Tongue (tissue), 3 donors: ENCODE measurements at places on chromosomes 5 and 9.

GRCh38 chr5:150108711-150109514, 22.6 kb upstream of the CSF1R start:
- DNase-seq: no peak

DNA sequence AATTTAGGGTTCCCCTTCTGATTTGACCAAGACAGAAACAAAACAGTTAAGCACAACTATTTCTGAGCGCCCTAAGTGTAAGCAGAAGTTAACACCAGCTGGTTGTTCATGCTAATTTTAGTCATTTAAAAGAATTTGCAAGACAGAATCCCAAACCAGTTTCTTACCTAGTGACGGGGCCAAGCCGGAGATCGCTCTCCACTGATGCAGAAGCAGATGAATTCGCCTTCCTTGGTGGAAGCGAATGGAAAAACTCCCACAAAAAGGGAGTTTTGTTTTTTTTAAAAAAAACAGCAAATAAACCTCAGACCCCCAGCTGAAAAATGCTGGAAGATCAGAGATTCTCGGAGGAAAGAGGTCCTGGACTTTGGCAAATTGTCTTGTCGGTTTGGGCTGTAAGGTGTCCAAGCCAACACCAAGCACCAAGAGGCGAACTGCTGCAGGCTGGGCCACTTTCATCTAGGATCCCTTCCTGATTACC, 47.4 kb upstream of the GLDC start:
- no peak for DNase-seq

DNA sequence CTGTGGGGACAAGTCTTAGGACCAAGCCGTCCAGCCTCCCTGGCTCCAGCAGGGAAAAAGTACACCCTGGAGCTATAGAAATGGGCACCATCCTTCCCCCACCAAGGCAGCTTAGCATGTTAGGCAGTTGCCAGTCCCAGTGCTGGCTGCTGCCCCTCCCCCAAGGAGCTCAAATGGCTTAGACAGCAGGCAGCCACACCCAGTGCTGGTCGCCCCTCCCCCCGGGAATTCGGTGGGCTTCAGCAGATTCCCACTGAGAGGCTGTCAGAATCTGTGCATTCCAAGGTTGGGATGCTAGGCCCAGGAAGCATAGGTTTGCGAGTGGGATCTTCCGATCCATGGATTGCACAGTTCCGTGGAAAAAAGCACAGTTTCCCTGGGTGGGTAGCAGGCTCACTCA, 105.2 kb upstream of the ITGA1 start:
- DNase-seq: no peak

- DNase-seq: no peak
Observed at GRCh38 chr5:126716861-126717260, 60.1 kb upstream of the LMNB1 start.

- DNase-seq: peak; percentile 88
Observed at GRCh38 chr9:20621471-20622329, 599 bp downstream of the MLLT3 start.

- peak; percentile 86 for DNase-seq
Observed at GRCh38 chr5:72818866-72819534, 2.5 kb downstream of the TNPO1 start.

- no peak for DNase-seq
Observed at GRCh38 chr5:171954721-171955120, 51.7 kb downstream of the FBXW11 start.

GRCh38 chr9:130137081-130137640, 35.0 kb upstream of the NCS1 start:
- no peak for DNase-seq

DNA sequence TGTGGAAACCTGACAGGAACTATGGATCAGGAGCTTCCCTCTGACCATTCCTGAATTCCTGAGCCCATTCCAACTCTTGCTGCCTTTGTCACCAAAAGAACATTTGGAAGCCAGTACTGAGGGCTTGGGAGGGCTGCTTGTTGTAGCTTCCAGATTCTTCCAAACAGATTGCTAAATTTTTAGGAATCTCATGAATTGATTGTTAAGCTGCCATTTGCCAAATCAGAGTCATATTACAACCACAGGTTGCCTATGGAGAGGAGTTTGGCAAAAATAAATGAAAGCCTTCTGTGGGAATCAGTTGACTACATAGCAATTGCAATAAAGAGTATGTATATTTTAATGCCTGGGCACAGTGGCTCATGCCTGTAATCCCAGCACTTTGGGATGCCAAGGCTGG, 39.2 kb upstream of the SLC28A3 start:
- DNase-seq: no peak

DNA sequence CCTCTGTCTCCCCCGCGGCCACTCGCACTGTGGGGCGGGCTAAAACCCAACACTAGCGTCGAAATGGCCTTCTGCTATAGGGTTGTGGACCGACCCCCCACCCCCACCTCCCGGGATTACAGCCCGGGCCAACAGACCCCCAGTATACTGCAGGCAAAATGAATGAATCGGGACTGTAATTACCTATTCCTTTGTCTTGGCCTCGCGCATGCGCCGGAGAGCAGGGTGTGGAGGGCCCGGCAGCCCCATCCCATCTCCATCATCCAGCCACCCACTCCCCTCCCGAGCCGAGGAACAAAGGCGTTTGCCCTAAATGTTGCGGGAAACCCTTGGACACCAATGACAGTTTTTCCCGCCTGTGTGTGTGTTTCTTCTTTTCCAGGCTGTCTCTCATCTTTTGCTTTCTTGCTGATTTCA, 1.6 kb downstream of the BASP1 start:
- DNase-seq: peak; percentile 85

DNA sequence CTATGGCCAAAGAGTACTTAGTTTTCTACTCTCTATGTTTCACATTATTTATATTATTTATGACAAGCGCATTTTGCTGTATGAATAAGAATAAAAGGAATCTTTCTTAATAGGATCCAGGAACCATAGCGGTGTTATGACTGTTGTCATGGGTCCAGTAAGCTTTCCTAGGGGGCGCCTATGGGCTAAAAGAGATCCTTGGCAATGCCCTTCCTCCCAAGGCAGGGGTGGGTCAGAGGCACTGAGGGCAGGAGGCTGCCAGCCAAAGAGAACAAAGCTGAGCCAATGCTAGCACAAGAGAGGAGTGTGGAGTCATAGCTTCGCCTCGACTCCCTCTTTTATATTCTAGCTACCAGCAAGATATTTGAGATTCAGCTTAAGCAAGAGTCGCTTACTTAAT, 98.4 kb upstream of the GNAQ start:
- DNase-seq: peak; percentile 16
